SK-N-SH treated with all-trans-retinoic acid at 6 μM for 48 hours (cell line): ENCODE measurements at places on chromosomes 13 and 19.

DNA sequence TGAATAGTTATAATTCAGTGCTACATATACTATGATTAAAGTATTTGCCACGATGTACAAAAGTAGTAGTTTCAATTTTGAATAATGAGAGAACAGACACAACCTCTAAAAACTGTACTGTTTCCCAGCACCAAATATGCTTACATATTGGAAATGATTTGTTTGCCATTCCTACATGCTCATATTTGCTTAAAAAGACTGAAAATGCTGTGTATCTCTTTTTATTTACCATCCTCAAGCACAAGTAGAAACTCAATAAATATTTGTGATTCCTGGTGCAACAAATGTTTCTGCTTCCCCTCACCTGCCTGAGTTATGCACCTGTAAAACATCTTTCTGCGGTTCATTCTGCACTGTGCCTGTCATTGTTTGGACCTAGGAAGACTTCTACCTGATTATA lies 512.2 kb downstream of the DCT start:
- ATAC-seq, result no peak

DNA sequence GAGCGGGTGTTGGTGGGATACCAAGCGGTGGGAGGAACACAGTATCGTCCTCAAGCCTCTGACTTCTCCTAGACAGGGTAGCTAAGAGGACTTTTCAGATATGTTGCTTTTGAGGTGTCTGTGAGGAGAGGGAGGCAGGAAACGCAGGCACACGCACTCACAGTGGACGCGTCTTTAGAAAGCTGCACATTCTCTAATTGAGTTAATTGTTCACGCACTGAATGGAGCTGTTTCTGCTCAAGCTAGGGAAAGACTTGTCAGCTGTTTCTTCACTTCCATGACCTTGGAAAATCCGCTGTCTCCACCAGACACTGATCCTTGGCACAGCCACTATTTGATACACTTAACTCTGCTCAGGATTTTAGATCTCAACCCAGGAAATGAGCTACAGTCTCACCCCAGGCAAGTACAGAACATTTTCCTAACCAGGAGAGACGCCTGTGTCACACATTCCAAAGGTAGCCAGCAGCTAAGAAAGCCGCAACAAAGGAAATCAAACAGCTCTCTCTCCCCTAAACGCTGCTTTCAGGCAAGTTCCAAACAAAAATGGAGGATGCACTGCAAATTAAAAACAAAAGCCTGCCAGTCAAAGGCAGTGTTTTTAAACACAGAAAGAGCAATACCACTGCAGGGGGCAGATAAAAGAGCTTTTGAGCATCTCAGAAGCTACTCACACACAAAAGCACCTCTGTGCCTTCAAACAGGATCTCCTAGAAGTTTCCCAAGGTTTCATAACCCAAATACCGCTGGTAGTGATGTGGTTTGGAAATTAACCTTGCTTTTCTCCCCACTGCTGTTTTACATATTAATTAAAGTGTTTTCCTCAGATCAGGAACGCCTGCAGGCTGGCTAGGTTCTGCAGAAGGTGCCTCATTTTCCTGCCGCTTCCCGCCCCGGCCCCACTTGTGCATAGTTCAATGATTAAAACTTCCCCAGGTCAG lies 57.3 kb downstream of the IRS2 start:
- ATAC-seq, result peak; percentile 40; the same call in 2 of the 3 replicates

GRCh38 chr13:67554746-67555452 lies 324.8 kb upstream of the PCDH9 start:
- no peak for ATAC-seq

GRCh38 chr13:29901710-29902631 lies 51.6 kb upstream of the UBL3 start:
- peak; percentile 95 for ATAC-seq

- ATAC-seq, result no peak
These were observed 5.4 kb downstream of the GATAD2A start for GRCh38 chr19:19410553-19411550.

DNA sequence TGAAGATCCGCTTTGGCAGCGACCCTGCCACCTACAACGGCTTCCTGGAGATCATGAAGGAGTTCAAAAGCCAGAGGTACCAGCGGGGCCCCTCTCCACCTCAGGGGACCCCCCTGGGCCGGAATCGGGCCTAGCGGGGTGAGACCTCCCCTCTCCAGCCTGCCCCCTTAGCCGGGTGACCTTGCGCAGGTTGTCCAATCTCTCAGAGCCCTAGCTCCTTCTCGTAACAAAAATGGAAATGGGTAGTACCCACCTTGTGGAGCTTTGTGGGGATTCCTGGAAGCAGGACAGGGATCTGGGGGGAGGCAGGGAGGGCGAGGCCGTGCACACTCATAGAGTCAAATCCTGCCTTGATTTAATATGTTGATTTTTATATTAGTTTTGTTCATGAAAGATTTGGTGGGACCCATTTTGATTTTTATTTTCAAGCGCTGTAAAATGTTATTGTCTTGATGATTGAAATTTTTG lies 658 bp downstream of the SIN3B start:
- no peak for ATAC-seq

DNA sequence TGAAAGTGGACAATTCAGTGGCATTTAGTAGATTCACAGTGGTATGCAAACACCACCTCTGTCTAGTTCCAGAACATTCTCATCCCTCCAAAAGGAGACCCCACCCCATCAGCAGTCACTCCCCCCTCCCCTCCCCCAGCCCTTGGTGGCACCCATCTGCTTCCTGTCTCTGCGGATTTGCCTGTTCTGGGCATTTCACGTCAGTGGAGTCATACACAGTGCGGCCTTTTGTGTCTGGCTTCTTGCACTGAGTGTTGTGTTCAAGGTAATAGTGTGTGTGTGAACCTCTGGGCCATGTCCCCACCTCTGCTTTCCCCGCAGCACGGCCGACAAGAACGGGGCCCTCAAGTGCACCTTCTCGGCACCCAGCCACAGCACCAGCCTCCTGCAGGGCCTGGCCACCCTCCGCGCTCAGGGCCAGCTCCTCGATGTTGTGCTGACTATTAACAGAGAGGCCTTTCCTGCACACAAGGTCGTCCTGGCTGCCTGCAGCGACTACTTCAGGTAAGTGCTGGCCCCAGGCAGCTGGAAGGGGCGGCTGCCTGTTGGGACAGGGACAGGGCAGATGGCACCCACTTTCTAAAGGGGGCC lies 19.4 kb upstream of the CRTC1 start:
- no peak for ATAC-seq

DNA sequence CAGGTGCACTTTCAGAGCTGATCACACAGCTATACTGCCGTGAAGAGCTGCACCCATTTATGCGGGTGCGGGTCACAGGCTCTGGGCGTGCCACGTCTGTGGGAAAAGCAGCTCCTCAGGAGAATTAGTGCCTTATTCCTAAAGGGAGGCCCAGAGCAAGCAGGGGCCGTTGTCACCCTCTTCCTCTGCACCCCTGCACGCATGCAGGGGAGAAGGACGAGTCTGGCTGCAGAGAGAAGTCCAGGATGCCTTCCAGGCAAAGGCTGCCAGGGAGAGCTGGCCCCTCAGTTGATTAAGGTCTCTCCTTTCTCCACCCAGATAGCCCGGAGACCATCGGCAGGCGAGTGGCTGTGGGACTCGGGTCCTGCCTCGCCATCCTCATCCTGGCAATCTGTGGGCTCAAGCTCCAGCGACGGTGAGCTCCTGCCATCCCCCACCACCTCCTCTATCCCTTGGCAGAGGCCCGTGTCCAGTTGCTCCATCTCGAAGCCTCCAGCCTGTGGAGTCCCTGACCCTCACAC lies 3.1 kb upstream of the FFAR1 start:
- ATAC-seq, result no peak

DNA sequence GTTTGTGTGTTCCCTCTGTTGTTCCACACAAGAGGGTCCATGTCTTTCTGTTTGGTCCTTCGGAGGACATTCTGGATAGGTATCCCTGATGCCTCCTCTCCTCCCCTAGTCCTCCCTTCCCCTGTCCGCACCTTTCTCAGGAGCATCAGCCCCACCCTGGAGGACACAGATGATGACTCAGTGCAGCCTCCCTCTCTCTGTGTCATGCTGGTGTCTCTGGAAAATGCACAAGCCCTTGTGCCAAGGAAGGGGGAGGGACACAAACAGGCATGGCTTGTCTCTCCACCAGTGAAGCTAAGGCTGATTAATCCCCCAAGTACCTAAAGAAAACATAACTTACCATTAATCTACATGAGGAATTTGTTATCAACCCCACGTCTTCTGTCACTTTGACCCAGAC lies 16.2 kb upstream of the TNFRSF19 start:
- ATAC-seq, result no peak

DNA sequence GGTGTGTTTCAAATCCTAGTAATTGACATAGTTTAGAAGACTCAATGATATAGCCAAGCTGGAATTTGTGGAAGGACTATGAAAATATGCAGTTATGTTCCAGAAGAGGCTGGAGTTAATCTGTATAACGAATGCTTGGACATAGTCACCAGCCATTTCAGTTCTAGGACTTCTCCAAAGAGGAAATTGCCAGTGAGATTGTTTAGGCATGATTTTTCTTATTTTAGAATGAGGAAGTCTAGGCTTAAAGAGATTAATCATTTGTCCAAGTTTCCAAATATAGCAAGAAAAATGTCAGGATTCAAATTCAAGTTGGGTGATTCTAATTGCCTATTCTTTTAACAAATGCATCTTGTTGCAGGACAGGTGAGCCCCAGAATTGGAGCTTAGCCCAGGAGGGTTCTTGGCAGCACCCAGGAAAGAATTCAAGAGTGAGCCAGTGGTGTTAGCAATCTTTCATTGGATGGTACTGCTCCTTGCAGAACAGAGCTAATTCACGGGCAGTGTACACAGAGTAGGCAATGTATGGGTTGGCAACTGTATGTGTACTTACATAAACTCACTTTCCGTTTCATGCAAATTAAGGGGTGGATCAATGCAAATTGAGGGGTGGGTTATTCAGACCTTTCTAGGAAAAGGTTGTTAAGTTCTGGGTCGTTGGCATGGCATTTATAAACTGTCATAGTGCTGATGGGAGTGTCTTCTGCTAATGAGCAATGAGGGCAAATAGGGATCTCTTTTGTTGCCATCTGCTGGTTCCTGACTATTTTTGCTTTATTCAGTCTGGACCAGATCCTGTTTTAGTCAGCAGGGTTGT lies 763.1 kb upstream of the SLITRK1 start:
- peak; percentile 73 for ATAC-seq

DNA sequence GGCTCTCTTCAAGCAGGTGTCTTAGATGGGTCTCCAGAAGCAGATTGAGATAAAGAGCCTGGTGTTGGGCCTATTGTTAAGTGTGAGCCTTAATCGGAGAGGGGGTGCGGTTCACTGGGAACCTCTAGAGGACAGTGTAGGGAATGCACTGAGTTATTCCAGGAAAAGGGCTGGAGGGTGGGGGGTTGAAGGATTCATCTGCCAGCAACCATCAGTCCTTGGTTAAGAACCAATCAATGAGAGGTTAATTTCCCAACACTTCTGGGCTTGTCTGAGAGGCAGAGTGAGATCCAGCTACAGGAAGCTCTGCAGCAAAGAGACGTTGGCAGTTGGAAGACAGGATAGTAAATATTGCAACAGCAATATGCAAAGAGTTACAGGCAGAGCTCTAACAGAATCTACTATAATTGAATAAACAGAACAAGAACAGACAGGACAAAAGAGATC lies 28.7 kb downstream of the CYP4F2 start:
- ATAC-seq, result peak; percentile 88

DNA sequence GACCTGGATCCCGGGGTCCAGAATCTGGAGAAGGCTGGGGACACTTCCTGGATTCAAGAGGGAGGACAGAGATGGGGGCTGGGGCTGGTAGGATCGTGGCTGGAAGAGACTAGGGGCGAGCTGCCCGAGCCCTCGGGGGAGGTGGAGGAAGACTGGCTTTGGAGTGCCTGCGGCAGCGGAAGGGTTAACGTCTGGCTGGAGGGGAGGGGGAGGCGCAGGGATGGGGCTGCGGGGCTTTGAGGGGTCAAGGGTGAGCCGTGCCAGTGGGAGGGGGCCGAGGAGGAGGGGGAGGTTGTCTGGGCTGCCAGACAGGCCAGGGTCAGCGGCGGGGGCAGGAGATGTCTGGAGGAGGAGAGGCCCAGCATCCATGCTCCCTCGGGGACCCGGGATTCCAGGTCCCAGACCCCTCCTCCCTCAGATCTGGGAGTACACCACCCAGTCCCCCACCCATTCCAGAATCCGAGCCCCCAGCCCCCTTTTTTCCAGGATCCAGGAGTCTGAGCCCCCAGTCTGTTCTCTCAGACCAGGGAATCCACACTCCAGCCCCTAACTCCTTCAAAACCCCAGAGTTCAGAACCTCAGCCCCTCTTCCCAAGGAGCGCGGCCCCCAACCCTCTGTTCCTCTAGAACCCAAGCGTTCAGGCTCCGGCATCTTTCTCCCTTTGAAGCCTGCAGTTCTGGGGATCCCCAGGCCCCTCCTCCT lies 3.2 kb upstream of the SPACA6 start:
- peak; percentile 6 for ATAC-seq

DNA sequence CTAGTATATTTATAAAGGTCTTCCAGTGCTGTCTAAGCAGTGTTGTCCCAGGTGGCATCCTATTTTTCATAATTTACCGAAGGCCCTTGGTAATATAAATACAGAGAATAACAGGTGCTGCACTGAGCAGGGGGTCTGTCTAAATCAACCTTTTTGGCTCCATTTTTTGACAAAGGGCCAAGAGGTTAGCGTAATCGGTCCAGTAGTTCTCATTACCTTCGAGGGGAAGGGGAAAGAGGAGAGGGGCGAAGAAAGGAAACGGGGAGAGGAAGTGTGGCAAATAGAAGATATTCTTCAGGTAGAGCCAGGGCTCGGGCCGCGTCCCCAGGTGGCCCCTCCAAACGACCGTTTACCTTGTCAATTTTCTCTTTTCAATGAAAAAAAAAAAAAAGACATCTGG lies 749 bp upstream of the PAN3 start:
- ATAC-seq, result no peak

DNA sequence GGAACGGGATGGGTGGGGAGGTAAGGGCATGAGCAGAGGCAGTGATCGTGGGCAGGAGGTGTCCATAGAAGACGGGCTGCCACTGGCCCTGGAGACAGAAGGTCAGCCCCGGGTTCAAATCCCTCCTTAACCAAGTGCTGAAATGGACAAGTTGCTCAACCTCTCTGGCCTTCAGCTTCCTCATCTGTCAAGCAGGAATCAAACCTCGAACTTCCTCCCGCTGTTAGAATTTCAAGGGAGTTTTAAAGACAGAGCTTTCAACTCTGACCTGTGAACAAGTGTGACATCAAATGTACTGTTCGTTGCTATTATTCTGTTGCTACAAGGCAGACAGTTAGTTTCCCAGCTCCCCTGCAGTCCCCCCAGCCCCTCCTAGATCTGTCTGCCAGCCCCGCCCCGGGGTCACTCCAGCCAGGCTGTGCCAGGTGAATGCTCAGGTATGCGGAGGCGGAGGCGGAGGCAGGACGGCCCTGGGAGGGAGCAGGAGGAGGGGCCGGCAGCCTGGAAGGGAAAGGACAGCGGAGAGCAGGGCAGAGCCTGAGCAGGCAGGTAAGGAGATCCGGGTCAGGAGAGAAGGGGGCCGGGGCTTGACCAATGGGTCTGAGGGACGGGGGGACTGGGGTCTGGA lies at the start of gene EPS8L1:
Gene EPS8L1, plus strand, starts transcription at position 499 of the 628 bp plus-strand sequence. CDS start 576 bp downstream, outside the sequence.
- ATAC-seq, result no peak
